Fibroblast of skin of scalp (primary cell): ENCODE measurements at places on chromosomes 16 and 17.

GRCh38 chr16:85571563-85571812 lies 41.6 kb upstream of the GSE1 start:
- DNase-seq = no peak

- peak; percentile 87 for DNase-seq
Observed at GRCh38 chr17:5194346-5194745, 2.7 kb upstream of the ZNF594 start.

GRCh38 chr16:16966439-16966838 lies 504.3 kb downstream of the XYLT1 start:
- no peak for DNase-seq

DNA sequence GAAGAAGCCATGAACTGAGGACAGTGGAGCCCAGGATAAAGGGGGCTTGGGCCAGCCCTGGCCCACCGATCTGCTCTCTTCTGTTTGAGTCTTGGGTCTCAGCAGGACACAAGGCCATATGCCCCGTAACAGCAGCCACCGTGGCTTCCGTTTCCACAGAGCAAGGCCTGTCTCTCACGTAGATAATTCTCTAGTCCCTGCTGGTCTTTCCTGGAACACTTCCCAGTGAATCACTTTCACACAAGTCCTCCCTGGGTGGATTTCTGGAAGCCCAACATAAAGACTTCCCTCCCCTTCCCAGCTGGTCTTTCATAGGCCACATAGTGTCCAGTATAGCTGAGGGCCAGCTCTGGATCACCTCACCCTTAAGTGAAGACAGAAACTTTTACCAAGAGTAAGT lies 19.9 kb upstream of the C16orf78 start:
- peak; percentile 3 for DNase-seq

- DNase-seq = no peak
Observed at GRCh38 chr17:9521062-9521461, 54.6 kb downstream of the STX8 start.

DNA sequence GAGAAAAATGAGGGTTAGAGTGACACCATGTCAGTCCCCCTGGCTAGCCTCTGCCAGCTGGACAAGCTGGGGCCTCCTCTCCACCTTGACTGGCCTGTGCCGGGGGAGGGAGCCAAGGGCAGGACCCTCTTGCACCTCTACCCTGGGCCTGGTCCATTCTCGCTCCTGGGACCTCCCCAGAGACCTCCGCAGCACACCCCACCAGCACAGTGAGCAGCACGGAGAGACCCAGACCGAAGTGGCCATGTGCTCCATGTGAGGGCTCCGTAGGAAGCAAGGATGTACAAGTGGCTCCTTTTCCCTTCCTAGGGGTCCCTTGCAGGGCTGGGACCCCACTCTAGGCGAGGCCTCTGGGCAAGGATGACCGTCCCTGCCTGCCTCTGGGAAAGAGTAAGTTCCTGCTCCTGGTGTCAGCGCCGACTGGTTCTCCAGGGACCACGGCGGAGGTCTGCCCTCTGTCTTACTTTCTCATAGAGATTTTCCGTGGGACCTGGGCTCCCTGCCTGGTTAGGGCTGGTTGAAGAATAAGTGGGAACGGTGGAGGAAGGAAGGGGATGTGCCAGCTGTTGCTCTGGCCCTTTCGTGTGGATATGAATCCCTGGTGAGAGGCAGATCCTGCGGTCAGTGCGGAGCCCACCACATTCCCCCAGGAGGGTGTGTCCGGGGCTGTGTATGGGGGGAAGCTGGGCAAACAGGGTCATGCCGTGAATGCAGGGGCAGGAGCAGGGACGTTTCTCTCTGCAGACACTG lies 124.2 kb downstream of the METRNL start:
- DNase-seq = no peak

DNA sequence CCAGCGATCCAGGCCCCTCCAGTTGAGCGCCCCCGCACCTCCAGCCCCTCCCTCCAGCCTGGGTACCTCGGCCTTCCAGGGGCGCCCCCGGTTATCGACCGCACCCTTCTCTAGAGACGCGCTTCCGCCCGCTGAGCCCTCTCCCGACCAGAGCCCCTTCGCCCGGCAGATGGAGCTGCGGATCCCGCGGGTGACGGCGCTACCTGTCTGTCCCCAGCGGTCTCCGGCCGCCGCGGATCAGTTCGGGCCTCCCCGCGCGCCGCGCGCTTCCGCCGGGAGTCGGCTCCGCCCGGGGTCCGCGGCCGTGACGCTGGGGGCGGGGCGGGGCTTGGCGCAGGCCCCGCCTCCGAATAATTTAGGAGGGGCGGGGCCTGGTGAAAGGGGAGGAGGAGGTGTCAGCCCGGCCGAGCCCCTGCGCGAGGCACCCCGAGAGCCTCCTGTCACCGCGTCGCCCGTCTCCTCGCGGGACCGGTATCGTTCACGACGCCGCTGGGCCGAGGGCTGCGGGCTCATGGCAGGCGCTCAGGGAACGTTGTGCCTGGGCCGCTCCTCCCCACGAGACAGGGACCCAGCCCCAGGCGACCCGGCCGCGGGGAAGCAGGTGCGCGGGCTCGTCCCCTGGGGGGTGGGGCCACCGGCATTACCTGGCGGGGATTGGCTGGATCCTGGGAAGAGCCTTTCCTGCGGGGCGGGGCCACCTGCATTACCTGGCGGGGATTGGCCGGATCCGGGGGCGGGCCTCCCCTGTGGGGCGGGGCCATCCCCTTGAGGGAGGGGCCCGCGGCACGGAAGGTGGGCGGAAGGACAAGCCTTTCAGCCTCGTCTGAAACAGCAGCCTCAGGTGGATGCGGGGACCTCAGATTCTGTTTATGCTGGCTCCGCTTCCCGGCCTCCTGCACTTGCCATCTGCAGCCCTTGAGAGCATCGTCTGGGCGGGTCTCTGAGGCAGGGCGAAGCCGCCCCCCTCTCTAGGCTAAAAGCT lies at the start of gene SPATA2L:
Gene SPATA2L (minus strand): TSS at position 281 of the 982 bp plus-strand sequence. CDS start 473 bp downstream, outside the sequence.
- peak; percentile 76 for DNase-seq

- no peak for DNase-seq
Observed at GRCh38 chr16:22014271-22014873, 6.5 kb downstream of the MOSMO start.

- DNase-seq = no peak
Observed at GRCh38 chr16:29148867-29149272, 164.0 kb downstream of the LAT start.

DNA sequence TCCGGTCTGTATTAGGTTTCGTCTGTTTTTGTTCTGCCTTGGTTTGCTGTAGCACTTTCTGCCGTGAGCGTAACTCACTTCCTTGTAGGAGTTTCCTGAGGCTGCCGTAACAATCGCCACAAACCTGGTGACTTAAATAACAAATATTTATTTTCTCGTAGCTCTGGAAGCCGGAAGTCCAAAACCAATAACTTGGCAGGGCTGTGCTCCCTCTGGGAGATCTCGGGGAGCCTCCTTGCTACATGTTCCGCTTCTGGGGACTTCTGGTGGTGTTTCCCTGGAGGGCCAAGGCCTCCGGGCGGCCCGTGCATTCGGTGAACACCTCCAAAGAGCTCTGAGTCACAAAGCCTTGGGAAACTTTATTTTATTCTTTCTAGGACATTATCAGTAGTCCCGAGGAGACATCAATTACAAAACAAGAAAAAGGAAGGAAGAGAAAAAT lies 6.8 kb upstream of the WDR45B start:
- no peak for DNase-seq

DNA sequence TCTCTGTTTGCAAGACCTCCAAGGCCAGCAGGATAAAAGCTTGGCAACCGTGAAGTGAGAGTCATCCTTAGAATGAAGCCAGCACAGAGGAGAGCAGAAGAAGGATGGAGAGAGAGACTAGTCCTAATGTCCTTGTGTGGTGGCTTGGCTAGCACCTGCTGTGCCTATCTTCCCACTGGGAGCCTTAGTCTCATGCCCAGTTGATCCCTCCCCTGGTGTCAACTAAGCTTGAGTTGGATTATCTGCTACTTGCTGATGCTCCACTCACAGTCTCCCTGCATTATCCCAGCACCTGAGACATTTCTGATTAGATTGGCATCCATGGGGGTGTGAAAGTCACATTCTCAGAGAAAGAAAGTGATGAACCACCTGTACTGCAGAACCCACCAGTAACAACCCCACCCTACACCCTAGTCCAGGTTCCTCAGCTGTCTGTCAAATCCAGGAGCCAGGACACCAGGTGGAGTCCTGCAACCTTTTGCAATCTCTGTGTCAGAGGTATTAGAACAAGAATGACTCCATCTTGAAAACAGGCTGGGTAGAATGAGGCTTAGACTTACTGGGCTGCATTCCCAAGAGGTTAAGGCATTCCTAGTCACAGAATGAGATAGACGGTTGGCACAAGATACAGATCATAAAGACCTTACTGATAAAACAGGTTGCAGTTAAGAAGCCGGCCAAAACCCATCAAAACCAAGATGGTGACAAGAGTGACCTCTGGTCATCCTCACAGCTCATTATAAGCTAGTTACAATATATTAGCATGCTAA lies 460.2 kb upstream of the C16orf82 start:
- DNase-seq = no peak

GRCh38 chr16:77775911-77776909 lies 12.2 kb upstream of the VAT1L start:
- DNase-seq = no peak

DNA sequence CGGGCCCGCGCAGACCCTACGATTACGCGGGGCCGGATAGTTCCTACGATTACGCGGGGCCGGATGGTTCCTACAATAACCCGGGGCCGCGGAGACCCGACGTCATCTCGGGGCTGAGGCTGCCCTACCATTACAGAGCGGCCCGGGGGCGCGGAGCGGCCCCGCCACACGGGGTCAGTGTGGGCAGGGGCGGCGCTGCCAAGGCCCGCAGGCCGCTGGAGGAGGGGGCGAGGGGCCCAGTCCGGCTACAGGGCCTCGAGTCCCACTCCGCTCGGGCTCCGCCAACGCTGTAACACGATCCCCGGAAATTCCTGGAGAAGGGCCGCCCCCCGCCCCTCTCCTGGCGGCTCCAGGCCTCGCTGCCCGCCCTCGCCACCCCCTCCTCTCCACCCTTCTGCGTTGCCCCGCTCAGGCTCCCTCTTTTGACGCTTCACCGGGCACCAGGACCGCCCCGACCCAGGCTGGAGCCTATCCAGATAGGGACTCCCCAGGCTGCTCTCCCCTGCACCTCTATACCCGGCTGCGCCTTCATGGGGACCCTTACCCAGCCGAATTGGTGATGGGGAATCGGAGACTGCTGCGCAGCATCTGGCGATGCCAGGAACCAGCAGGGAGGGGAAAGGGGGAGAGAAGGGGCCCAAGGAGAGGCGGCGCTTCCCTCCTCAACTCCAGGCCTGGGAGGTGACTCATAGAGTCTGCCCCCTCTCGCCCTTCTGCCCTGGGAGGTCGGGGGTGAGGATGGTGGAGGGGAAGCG lies at the start of gene RAB34:
Gene RAB34 (minus strand): TSS at position 291 of the 755 bp plus-strand sequence. CDS start 602 bp downstream, outside the sequence.
- DNase-seq = peak; percentile 94

- DNase-seq = no peak
Observed at GRCh38 chr16:73275024-73275423, 227.1 kb upstream of the ZFHX3 start.

- DNase-seq = no peak
Observed at GRCh38 chr16:30437511-30438046, 7.7 kb upstream of the DCTPP1 start.

- DNase-seq = peak; percentile 95
Observed at GRCh38 chr16:73172241-73172972, 124.5 kb upstream of the ZFHX3 start.

GRCh38 chr16:2339521-2340484 lies 725 bp downstream of the ABCA3 start:
- peak; percentile 6 for DNase-seq

- no peak for DNase-seq
Observed at GRCh38 chr16:80065541-80065940, 465.0 kb upstream of the MAF start.

DNA sequence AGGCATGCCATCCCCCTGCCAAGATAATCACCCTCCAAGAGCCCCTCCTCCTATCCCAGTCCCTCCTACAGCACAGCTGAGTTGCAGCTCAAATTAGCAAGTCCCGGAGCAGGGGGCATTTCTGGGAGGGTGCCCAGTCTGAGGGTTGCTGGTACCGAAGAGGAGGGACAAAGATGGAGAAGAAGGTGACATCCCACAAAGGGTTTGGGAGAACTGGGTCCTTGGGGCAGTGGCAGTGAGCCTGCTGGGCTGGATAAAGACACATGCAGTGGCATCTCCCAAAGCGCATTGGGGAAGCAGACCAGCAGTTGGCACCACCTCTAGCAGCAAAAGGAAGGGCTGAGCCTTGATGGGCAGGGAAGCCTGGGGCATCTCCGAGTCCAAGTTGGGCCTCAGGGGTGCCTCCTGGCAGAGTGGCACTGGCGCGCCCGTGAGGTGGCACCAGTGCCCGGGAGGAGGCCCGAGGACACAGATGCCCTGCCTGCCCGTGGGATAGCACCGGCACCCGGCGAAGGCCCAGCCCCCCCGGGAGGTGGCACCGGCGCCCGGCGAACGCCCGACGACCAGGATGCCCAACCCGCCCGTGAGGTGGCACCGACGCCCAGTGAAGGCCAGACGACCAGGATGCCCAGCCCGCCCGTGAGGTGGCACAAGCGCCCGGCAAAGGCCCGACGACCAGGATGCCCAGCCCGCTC lies 622 bp downstream of the TOM1L2 start:
- peak; percentile 20 for DNase-seq

DNA sequence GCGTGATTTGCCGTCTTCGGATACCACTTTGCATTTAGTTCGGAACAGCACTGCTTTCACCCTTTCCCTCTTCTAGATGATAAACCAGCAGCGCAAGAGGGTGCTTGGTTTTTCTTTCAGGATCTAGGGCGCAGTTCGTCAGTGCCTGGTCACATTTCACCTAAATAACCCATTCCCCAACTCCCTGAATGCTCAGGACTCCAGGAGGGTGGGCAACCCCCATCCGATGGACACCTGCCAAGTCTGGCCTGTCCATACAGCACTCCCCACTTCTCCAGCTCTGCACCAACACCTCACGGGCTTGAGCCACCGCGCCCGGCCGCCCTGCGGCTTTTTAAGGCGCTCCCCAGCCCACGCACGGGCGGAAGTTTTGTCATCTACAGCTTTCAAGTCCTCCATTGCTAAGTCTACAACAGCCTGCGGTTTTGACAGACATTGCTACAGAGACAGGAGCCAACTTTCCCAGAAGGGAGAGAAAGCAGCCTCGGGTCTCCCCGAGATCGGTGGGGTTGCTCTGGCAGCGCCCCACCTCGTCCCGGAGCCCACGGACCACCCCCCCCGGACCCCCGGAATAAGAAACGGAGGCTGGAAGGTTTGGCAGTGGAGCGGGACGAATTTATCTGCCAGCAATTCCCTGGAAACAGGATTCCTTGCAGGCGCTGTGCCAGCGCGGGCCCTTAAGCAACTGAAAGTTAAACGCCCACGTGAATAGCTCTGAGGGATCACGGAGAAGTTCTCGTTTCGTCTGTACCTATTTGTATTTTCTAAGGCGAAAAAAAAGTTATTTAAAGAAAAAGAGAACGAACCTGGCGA lies 38.6 kb upstream of the SLFN13 start:
- peak; percentile 26 for DNase-seq

- DNase-seq = no peak
Observed at GRCh38 chr17:28968231-28968913, 17.1 kb upstream of the PHF12 start.

GRCh38 chr16:70754371-70754770 lies 46.6 kb downstream of the VAC14 start:
- no peak for DNase-seq
